ENCODE measurements at places on chromosomes 3 and 15. TPM values are rescaled to one million over a fixed set of nuclear protein-coding genes. Genes with fewer than 3 reads are reported as not detected.

GRCh38 chr15:39622660-39623516, 42.0 kb downstream of the THBS1 start:
- peaks cover 14% of the 10 kb centered on the region for H3K36me3 ChIP-seq
- no peak for DNase-seq
- peaks cover 10% of the 10 kb centered on the region for H3K27me3 ChIP-seq
- H3K4me3 ChIP-seq = peak overlapping the region; percentile 85
- H3K27ac ChIP-seq = peak overlapping the region; percentile 71

DNA sequence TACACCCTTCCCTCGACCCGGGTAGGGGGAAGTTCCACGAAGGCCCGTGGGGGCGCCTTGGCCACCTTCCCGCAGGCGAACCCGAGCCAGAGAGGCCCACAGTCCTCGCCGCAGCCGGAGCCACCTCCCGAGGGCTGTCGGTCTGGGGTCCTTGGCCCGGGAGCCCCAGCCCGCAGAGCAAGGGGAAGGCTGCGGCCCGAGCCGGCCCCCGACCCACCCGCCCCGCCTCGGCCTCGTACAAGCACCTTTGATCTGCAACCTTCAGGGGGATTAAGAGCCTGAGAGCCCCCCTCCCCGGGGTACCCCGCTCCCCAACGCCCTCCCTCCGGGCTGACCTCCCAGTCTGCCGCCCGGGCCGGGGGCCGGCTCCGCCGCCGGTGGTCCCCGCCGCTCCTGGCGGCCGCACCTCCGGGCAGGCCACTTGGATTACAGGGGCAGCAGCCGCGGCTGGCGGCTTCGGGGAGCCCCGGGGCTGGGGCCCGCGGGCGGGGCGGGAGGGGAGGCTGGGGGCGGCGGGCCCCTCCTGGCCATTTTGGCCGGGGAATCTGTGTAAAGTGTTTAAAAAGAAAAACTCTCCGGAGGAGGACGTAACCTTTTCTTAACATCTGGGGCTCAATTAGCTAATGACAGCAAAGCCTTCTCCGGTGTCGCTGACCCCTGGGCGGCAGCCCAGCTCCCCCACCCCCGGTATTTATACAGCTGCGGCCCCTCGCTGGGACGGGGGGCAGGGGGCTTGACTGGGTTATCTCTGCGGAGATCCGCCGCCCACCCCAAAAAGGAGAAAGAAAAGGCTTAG, 40.2 kb downstream of the EPHB3 start:
- peak overlapping the region; percentile 69 for H3K4me3 ChIP-seq
- peaks cover 2% of the 10 kb centered on the region for H3K36me3 ChIP-seq
- H3K4me1 ChIP-seq = peaks cover 23% of the 10 kb centered on the region
- H3K27ac ChIP-seq = no peak overlapping the region
- H3K27me3 ChIP-seq = peaks cover 51% of the 10 kb centered on the region

DNA sequence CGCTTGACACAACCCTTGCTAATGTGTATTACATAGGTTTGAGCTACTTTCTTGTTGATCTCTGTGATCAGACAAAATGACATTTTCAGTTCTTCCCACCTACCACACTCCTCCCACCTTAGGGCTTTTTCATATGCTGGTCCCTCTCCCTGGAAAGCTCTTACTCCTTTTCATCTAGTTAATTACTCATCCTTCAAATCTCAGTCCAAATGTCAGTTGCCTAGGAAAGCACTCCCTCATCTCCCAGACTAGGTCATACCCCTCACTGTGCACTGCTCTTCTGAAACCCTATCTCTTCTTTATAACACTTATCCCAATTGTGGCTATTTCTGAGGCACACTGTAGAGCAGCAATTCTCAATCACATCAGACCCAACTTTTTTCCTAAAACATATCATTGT, 7.3 kb downstream of the ZNF106 start:
- H3K27me3 ChIP-seq = no peaks in the 10 kb centered on the region
- DNase-seq = no peak
- peaks cover 4% of the 10 kb centered on the region for H3K36me3 ChIP-seq
- H3K4me1 ChIP-seq = peaks cover 36% of the 10 kb centered on the region
- no peak overlapping the region for H3K4me3 ChIP-seq

DNA sequence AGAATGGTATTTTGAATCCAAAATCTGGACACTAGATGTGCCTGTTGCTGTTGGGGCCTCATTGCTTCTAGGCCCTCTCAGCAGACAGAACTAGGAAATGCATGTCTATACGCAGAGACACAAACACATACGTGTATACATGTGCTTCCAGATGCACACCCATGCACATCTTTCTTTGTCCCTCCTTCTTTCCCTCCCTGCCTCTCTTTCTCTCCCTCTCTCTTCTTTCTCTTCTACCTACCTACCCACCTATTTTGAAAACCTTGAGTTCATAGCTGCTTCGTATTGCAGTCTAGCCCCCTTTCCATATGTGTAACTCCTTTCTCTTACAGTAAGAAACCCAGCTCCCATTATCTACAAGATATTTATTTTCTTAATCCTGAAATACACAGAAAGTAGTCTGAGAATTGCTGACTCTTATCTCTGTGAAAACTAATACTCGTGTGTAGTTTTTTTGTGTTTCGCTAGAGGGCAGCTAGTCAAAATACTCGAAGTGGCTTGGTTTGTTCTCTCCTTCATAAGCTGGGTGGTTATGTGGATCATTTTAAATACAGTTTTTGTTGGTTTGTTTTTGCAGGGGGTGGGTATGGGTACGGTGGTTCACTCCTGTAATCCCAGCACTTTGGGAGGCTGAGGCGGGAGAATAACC, 18.5 kb downstream of the RPL32 start:
- H3K4me3 ChIP-seq = no peak overlapping the region
- no peaks in the 10 kb centered on the region for H3K4me1 ChIP-seq
- H3K27me3 ChIP-seq = no peaks in the 10 kb centered on the region
- H3K36me3 ChIP-seq = no peaks in the 10 kb centered on the region
- H3K27ac ChIP-seq = no peak overlapping the region

- no peaks in the 10 kb centered on the region for H3K27me3 ChIP-seq
- DNase-seq = no peak
- H3K4me1 ChIP-seq = no peaks in the 10 kb centered on the region
- H3K27ac ChIP-seq = no peak overlapping the region
Observed at GRCh38 chr3:24067483-24067882, 122.4 kb downstream of the NR1D2 start.

GRCh38 chr3:12947504-12948369, 106.4 kb upstream of the RPL32 start:
- no peak for DNase-seq
- peaks cover 42% of the 10 kb centered on the region for H3K4me1 ChIP-seq
- H3K27me3 ChIP-seq = no peaks in the 10 kb centered on the region

DNA sequence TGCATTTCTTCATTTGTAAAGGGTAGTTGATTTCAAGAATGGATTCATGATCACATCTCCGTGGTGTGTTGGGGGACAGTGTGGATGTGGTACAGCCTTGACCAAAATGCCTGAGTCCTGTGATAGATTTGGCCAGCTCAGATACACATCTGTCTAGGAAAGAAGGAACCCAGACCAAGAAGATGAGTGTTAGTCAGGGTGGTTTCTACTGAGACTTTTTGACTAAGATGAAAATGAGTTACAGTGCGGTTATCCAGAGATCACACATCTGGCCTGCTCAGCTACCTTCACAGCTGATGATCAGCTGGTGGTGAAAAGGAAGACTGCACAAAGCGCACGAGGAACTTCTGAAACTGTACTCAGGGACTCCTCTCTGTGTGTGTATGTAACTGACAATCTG, 68.0 kb downstream of the FNDC3B start:
- H3K4me1 ChIP-seq = peaks cover 62% of the 10 kb centered on the region
- H3K27ac ChIP-seq = peak overlapping the region; percentile 96
- H3K4me3 ChIP-seq = peak overlapping the region; percentile 92
- H3K27me3 ChIP-seq = no peaks in the 10 kb centered on the region
- peak; percentile 69 for DNase-seq
- H3K36me3 ChIP-seq = no peaks in the 10 kb centered on the region

GRCh38 chr15:45113380-45113990, 487 bp downstream of the DUOX2 start:
- H3K36me3 ChIP-seq = no peaks in the 10 kb centered on the region
- DNase-seq = no peak
- H3K27ac ChIP-seq = no peak overlapping the region
- peaks cover 87% of the 10 kb centered on the region for H3K27me3 ChIP-seq
- peak overlapping the region; percentile 72 for H3K4me3 ChIP-seq

DNA sequence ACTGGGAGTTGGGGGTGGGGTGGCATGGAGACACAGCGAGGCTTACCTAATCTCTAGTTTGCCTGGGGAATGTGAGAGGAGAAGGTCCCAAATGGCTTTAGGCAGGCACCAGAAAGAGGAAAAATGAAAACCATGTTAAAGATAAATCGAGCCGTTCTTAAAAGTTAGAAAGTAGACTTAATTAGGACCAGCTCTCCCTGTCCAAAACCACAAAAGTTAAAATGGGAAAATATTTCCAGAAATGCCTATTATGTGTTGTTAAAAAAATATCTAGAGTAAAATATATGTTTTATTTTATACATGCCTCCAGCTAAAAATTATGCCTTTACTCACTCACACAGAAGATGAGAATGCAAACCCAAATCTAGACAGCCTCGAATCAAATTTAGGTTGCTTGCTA, 50.1 kb downstream of the LRTM1 start:
- DNase-seq = no peak
- H3K27ac ChIP-seq = no peak overlapping the region
- no peaks in the 10 kb centered on the region for H3K4me1 ChIP-seq
- no peaks in the 10 kb centered on the region for H3K27me3 ChIP-seq
- no peak overlapping the region for H3K4me3 ChIP-seq

CX3CR1 gene
- total RNA-seq = 0.79 TPM

GRCh38 chr15:89430530-89431341, 65.6 kb downstream of the RHCG start:
- H3K27me3 ChIP-seq = peaks cover 29% of the 10 kb centered on the region
- peak overlapping the region; percentile 86 for H3K4me3 ChIP-seq
- peak; percentile 90 for DNase-seq
- H3K27ac ChIP-seq = no peak overlapping the region

FAM131A gene
- total RNA-seq = 7.6 TPM

DNA sequence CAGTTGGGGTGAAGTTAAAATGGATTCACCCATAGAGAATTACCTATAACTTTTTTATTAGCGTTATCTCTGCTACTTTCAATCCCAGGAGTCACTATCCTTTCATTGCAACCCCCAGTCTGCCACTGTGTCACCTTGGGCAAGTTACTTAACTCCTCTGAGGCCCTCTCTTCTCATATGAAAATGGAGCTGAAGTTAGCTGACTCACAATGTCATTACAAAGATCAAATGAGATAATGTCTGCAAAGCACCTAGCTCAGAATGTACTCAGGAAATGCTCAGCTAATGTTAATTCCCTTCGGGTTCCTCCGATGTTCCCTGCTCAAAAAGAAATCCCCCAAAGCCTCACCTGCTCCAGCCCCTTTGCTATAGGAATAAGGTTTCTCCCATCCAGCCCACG, 50.0 kb downstream of the TRIM42 start:
- no peak for DNase-seq
- H3K27ac ChIP-seq = no peak overlapping the region
- no peaks in the 10 kb centered on the region for H3K36me3 ChIP-seq
- peaks cover 5% of the 10 kb centered on the region for H3K27me3 ChIP-seq

PRICKLE2 gene
- 0.17 TPM for total RNA-seq

- H3K4me3 ChIP-seq = no peak overlapping the region
- H3K27me3 ChIP-seq = peaks cover 16% of the 10 kb centered on the region
- DNase-seq = no peak
- H3K36me3 ChIP-seq = no peaks in the 10 kb centered on the region
- no peak overlapping the region for H3K27ac ChIP-seq
Observed at GRCh38 chr3:115644391-115644790, 21.1 kb downstream of the GAP43 start.

DNA sequence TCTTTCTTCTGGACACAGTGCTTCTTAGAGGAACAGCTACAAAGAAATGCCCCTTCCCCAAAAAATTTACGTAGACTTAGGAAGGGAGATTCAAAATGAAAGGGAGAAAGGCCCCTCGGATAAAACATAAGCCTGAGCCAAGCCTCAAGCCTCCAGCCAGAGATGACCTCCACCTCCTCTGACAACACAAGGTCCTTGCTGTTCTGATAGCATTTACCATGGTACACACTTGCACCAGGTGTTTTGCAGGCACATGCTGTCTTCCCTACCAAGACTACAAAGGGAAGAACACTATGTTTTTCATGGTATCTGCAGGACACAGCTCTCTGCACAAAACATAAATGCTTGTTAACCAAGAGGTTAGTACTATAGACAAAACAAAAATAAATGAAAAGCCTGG, 27.8 kb downstream of the RYK start:
- H3K36me3 ChIP-seq = no peaks in the 10 kb centered on the region
- no peak for DNase-seq
- H3K4me1 ChIP-seq = peaks cover 55% of the 10 kb centered on the region
- H3K4me3 ChIP-seq = no peak overlapping the region

DNA sequence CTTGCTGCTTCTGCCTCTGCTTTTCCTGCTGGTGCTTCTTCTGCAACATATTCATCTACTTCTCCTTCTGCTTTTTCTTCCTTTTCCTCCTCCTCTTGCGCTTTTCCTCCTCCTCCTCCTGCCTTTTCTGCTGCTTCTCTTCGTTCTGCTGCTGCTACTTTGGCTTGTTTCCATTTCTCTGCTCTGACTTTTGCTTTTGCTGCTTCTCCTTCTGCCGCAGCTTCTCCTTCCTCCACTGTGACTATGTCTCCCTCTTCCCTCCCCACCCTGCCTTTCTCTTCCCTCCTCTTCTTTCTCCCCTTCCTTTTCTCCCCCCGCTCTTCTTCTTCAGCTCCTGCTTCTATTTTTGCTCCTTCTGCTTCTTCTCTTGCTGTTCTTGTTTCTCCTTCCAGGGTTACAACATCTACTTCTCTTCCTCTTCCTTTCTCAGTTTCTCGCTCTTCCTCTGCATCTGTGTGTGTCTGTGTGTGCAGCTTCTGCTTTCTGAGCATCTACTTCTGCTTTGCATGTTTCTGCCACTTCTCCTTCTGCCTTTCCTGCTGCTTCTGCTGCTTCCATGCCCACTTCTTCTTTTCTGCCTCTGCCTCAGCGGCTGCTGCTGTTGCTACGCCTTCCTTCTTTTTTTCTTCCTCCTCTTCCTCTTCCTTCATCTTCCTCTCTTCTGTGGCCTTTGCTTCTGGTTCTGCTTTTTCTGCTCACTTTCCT, 51.4 kb downstream of the FAM43A start:
- H3K36me3 ChIP-seq = peaks cover 2% of the 10 kb centered on the region
- H3K4me3 ChIP-seq = no peak overlapping the region
- H3K27me3 ChIP-seq = peaks cover 19% of the 10 kb centered on the region
- H3K4me1 ChIP-seq = peaks cover 9% of the 10 kb centered on the region

DNA sequence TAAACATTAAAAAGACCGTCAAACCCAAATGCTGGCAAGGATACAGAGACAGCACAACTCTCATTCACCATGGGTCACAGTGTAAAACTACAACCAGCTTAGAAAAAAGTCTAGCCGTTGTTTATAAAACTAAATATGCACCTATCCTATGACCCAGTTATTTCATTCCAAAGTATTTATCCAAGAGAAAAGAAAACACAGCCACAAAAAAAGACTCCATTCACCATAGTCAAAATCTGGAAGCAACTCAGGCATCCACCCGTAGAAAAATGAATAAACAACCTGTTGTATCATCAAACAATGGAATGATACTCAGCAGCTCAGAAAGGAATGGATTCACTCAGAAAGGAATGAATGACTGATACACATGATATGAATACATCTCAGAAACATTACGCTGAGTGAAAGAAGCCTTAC, 28.6 kb downstream of the PLD1 start:
- DNase-seq = no peak
- H3K4me1 ChIP-seq = no peaks in the 10 kb centered on the region
- no peaks in the 10 kb centered on the region for H3K36me3 ChIP-seq

SPRED1 gene
- 1.5 TPM for total RNA-seq

COL6A5 gene
- total RNA-seq = not detected

GRCh38 chr3:194935061-194935460, 249.4 kb downstream of the FAM43A start:
- no peak for DNase-seq
- no peaks in the 10 kb centered on the region for H3K4me1 ChIP-seq
- no peaks in the 10 kb centered on the region for H3K36me3 ChIP-seq
- no peak overlapping the region for H3K27ac ChIP-seq
- H3K27me3 ChIP-seq = peaks cover 12% of the 10 kb centered on the region
